Panc1 (cell line): ENCODE measurements at places on chromosomes 12 and 14.

DNA sequence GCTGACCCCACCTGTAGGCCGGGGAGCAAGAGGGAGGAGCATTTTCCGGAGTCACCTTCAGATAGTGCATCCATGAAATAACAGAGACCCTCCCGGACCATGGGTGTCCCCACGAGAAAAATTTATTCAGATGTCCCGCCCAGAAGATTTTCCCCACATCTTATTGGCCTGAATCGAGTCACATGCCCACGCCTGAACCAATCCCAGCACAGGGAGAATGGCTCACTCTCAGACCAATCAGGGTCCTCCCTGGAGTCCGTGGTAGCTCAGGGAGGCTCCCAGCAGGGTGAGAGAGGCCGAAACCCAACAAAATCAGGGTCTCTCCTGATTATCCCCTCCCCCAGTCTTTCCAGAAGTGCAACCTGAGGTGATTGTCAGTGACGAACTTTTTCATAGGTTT, 16.4 kb upstream of the NCOR2 start:
- DNase-seq = no peak

DNA sequence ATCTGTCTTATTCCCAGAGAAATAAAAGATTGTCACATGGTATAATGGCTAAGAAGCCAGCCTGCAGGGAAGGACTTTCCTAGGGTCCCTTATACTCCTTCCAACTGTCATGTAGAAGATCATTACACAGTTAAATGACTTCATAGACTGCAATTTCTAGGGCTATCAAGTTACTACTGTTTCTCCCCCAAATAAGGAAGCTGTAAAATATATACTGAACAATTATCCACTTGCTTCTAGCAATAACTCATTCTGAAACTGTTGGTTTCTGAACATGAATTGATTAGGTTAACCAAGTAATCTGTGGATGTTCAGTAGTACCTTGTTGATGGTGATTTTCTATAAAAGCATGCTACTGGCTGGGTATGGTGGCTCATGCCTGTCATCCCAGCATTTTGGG, 44.6 kb downstream of the A2ML1 start:
- DNase-seq = no peak

GRCh38 chr14:102215071-102215470, 75.4 kb downstream of the WDR20 start:
- DNase-seq = no peak

DNA sequence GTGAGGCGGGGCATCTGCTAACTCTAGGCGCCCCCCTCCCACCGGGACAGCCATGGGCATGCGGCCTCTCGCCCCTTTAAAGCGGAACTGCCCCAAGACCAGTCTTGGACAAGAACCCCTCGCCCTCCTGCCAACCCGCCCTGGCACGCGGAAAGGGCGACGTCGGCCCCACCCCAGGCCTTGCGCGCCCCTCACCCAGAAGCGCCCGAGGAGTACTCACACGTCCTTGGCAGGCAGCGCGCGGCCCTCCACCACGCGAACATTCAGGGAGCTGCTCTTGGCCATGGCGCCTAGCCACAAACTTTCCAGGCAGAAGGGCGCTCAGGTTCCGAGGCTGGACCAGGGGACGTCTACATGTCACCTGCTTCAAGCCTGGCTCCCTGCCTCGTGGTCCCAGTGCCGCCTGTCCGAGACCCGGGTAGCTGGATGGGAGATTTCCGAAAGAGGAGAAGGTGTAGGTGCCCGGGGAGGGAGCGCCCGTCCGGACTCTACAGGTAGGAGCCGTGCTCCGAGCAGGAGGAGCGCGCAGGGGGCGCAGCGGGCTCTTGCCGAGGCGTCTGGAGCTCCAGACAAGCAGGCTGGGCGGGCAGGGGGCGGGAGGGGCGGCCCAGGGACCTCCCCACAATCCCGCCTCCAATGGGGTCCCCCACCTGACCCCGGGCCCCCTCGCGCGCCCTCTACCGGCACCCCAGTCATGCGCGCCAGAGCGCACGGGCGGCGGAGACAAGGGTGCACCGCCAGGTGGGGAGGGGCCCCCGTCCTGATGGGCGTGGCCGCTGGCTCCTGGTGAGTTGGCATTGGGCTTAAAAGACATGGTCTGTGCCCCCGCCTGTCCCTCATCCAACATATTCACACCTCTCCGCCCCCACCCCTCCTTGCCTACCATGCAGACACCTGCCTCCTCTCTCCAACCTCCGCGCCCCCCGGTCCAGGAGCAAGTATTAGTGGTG, at the start of gene RASAL1:
Gene RASAL1 (minus strand): TSS at position 584 of the 950 bp plus-strand sequence. CDS start 299 bp downstream, at position 285.
- DNase-seq = no peak

GRCh38 chr14:67934862-67935261, 115.3 kb downstream of the RAD51B start:
- DNase-seq = no peak

DNA sequence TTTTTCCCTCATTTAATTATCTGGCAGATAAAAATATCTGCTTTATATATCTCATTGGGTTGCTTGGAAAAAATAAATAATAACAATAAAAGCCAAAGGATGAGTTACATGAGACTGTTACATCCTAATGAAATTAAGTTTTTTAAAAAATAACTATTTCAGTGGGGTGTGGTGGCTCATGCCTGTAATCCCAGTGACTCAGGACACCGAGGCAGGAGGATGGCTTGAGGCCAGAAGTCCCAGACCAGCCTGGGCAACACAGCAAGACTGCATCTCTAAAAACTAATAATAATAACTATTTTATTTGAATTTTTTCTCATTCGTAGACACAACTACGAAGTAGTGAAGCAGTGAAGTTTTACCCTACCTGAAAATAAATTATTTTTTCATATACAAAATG, 103.3 kb downstream of the BCAT1 start:
- DNase-seq = no peak

DNA sequence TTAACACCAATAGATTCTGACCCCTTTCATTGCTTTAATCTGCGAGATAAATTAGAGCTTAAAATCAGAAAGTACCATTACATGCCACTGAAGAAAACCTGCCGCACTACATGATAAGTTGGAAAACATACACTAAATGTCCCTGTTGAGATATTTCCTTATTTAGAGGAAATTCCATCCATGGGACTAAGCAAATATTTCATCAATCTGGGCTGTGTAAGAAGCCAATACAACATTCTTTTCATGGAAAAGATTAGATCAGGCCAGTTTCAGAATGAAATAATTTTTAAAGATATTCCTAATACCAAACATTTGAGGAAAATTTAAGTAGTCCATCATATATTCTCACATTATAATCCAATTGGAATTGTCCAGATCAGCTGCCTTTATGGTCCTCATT, 112.8 kb downstream of the LLPH start:
- DNase-seq = no peak

- no peak for DNase-seq
These were observed 1.2 kb downstream of the AREL1 start for GRCh38 chr14:74711651-74712050.

DNA sequence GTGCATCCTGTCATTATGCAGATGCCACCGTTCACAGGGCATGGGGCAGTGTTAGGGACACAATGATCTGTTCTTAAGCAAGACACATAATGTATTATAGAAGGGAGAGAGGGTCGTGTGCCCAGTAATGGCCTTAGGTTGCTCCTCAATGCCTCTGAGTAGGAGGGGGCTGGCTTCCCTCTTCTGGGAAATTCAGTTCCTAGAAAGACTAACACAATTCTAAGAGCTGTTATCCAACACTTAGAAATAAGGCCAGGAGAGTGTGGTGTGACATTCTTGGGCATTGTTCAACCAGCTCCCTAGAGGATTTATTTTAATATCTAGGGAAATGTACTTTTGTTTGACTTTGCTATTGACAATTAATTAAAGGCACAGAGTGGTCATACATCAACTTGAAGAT, 118.5 kb downstream of the ADCK1 start:
- no peak for DNase-seq

GRCh38 chr14:74543771-74544438, 50.3 kb downstream of the ISCA2 start:
- DNase-seq = no peak

DNA sequence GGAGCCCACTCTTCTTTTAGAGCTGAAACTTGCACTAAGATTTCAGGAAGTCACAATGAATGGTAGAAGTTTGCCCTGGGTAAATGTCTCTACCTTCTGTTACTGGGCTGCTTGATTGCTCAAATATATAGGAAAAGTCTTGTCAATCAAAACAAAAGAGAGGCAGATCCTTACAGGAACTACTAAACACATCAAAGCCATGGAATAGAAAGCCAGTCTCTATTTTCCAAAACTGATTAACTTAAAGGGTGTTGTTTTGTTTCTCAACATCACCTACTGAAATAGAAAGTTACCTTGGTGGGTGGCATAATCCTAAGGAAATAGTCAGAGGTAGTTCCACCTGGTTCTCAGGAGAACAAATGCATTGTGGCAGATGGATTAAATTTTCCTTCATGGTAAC, at the start of gene GPHB5:
Gene GPHB5 (minus strand): TSS at position 101 of the 400 bp plus-strand sequence. CDS start 1,086 bp downstream, outside the sequence.
- no peak for DNase-seq

DNA sequence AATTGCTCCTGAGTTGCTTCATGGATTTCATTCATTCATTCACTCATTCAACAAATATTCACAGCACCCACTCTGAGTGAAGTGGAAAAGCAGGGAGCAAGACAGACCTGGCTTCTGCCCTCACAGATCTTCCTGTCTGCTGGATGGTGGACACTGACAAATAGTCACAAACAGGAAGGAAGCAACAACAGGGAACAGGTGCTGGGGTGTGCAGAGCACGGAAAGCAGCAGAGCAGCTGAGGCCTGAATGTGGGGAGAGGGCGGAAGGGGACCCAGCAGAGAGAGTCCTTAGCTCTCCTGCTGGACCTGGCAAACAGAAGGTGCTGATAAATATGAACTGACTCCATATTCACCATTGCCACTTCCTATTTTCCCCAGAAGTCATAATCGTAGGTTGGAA, 54.4 kb downstream of the SETD3 start:
- DNase-seq = no peak

GRCh38 chr12:61422786-61423185, 837.4 kb upstream of the USP15 start:
- DNase-seq = no peak

DNA sequence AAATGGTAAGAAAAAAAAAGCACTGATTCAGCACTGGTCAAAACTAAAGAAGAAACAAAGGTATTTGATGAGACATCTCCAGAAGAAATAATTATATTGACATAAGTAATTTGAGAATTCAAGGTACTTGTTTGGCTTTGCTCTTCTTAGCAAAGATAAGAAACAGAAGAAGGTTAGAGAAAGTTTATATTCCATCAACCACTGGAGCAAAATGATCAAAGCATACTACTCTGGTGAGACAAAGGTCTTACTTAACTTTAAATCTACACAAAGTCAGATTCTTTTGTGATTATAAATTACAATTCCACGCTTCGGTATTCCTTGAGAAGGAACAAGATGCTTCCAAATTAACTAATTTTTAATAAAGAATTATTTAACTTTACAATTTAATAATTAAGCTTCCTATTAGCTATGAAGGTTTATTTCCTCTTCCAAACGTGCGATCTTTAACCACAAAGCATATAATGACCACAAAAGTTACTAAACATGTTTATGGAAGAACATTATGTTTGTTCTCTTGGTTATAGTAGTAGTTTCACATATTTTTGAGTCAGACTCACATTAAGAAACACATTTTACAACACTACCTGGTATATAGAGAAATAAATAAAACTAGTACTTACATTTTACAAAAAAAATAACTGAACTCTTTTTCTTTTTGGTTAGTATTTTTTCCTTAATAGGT, 53.4 kb downstream of the METTL25 start:
- DNase-seq = no peak

- no peak for DNase-seq
These were observed 129.6 kb downstream of the EMP1 start for GRCh38 chr12:13326076-13326475.

GRCh38 chr12:3213768-3214167, 136.6 kb downstream of the TSPAN9 start:
- no peak for DNase-seq

GRCh38 chr14:103534576-103535061, 5.6 kb downstream of the TRMT61A start:
- no peak for DNase-seq

- DNase-seq = no peak
These were observed 147.6 kb upstream of the FKBP4 start for GRCh38 chr12:2647186-2647585.

- no peak for DNase-seq
These were observed 2.0 kb downstream of the DDX51 start for GRCh38 chr12:132141976-132142678.

- DNase-seq = no peak
These were observed 570 bp downstream of the DMAC2L start for GRCh38 chr14:50312734-50313054.
